ENCODE measurements at places on chromosomes 5 and 9. TPM values are rescaled to one million over a fixed set of nuclear protein-coding genes. Genes with fewer than 3 reads are reported as not detected.

DNA sequence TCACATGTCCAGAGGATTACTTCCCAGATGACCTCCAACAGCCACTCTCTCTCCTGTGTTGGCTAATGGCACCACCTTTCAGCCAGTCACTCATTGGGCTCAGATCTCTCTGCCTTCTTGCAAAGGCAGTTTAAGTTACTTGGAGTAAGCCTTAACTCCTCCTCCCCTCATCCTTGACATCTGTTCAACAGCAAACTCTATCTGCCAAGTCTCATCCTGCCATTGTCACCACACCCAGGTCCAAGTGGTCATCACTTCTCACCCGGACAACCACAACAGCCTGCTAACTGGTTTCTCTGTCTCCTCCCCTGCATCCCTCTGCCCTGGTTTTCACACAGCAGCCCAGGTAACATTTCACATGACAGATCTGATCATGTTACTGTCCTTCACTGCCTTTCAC is 58.5 kb downstream of the DCP2 start:
- no peaks in the 10 kb centered on the region for H3K36me3 ChIP-seq
- no peak overlapping the region for H3K27ac ChIP-seq
- DNase-seq, result no peak
- no peak overlapping the region for H3K4me3 ChIP-seq

DNA sequence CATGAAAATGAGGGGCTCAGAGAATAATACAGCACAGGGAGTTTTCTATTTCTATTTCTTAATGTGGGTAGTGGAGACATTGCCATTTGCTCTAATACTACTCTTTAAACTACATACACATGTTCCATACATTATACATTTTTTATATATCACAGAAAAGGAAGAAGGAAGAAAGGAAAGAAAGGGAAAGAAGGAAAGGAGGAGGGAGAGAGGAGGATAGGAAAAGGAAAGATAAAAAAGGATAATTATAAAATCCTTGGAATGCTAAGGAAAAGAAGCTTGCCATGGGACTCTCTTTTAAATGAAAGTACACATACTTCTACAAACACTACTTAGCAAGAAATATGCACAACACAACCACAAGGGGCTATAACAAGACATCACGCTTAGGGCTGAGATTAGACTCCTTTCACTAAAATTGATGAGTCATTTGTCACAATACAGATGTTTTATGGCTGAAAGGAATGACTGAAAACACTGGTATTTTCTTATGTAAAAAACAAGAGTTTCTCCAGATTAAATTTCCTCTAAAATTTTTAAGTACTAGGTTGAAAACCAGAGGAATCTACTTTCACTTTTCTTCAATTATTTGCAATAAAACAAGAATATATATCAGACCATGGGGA is 219.8 kb downstream of the ARL15 start:
- no peak overlapping the region for H3K4me3 ChIP-seq
- no peaks in the 10 kb centered on the region for H3K36me3 ChIP-seq
- no peak overlapping the region for H3K27ac ChIP-seq
- DNase-seq, result no peak

- no peak overlapping the region for H3K27ac ChIP-seq
- no peak overlapping the region for H3K4me3 ChIP-seq
- H3K36me3 ChIP-seq, result no peaks in the 10 kb centered on the region
- DNase-seq, result peak; percentile 22
Observed at GRCh38 chr9:138074516-138074915, 196.9 kb downstream of the CACNA1B start.

DNA sequence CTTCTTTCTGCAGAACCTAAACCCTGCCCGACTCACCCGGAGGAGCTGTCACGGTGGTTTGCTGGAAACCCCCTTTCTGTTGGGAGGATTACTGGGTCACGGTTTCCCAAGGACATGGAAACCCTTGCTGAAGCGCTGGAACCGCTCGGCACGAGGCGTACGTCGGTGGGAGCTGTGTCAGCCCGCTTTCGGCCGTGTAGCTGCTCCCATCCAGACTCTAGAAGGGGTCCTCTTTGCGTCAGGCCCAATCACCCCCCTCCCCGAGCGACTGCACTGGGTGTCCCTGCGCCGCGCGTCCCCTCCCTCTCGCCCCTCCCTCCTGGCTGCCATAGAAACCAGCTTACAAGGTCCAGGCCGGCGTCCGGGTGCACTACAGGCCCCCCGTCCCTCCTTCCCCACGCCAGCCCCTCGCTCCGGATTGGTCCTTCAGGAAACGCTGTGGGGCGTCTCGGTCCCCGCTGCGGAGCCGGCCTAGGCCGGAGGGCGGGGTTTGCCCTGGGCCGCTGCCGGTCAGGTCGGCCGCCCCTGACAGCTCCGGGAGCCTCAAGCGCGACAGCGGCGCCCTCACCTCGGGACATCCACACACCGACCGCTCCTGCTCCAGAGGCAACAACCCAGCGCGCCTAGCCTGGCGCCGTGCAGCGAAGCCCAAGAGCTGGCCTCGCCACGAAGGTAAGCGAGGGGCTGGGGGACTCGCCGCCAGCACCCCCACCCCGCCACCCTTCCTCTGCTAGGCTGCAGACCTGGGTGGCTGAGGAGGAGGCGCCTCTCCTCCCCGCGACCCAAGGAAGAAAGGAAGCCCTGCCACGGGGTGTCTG is at the start of gene NIM1K:
NIM1K (plus strand) TSS at position 486 of the 818 bp plus-strand sequence. CDS start 53,551 bp downstream, outside the sequence.
- H3K27me3 ChIP-seq, result no peaks in the 10 kb centered on the region
- H3K36me3 ChIP-seq, result no peaks in the 10 kb centered on the region
- no peak within 1 kb of the TSS for H3K27ac ChIP-seq
- peak within 1 kb of the TSS; percentile 61 for H3K4me3 ChIP-seq
- peak; percentile 58 for DNase-seq
- H3K4me1 ChIP-seq, result peaks cover 5% of the 10 kb centered on the region

- no peaks in the 10 kb centered on the region for H3K27me3 ChIP-seq
- no peak for DNase-seq
- H3K27ac ChIP-seq, result no peak overlapping the region
- H3K4me1 ChIP-seq, result no peaks in the 10 kb centered on the region
- H3K4me3 ChIP-seq, result no peak overlapping the region
Observed at GRCh38 chr9:95623640-95624039, 106.9 kb upstream of the PTCH1 start.

Gene CDC42SE2
- total RNA-seq, result 74.5 TPM

Gene DRD1
- total RNA-seq, result not detected

GRCh38 chr5:159133041-159133741 is 33.5 kb upstream of the EBF1 start:
- no peaks in the 10 kb centered on the region for H3K27me3 ChIP-seq
- no peak for DNase-seq
- H3K4me3 ChIP-seq, result no peak overlapping the region
- no peaks in the 10 kb centered on the region for H3K4me1 ChIP-seq
- peak overlapping the region; percentile 0 for H3K27ac ChIP-seq

- DNase-seq, result no peak
- H3K4me3 ChIP-seq, result no peak overlapping the region
- H3K27me3 ChIP-seq, result no peaks in the 10 kb centered on the region
- no peaks in the 10 kb centered on the region for H3K4me1 ChIP-seq
Observed at GRCh38 chr9:20083390-20083789, 294.6 kb upstream of the SLC24A2 start.

DNA sequence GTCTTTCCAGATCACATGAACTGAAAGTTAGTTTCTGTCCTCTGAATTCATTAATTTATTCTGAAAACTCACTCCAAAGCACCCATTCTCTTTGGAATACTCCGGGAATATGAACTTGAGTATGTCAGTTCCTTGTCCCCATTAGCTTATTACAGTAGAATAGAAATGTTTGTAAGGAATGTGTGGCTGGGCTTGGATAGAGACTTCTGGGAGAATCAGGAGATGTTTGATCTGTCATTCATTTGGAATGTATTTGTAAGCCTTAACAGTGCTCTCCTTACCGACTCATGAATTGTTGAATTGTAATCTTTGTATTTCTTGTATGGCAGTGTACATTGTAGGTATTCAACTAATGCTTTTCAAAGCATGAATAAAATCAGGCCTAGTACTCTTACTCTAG is 548.4 kb downstream of the LRRC70 start:
- H3K27ac ChIP-seq, result no peak overlapping the region
- no peaks in the 10 kb centered on the region for H3K36me3 ChIP-seq
- no peaks in the 10 kb centered on the region for H3K4me1 ChIP-seq
- H3K4me3 ChIP-seq, result no peak overlapping the region
- no peak for DNase-seq
- no peaks in the 10 kb centered on the region for H3K27me3 ChIP-seq

- H3K27me3 ChIP-seq, result no peaks in the 10 kb centered on the region
- peaks cover 21% of the 10 kb centered on the region for H3K4me1 ChIP-seq
- H3K27ac ChIP-seq, result peak overlapping the region; percentile 97
- peak; percentile 88 for DNase-seq
- H3K36me3 ChIP-seq, result no peaks in the 10 kb centered on the region
- H3K4me3 ChIP-seq, result peak overlapping the region; percentile 90
Observed at GRCh38 chr9:83708515-83709158, 879 bp upstream of the UBQLN1 start.

- no peak overlapping the region for H3K4me3 ChIP-seq
- no peak for DNase-seq
- H3K36me3 ChIP-seq, result no peaks in the 10 kb centered on the region
- peak overlapping the region; percentile 53 for H3K27ac ChIP-seq
Observed at GRCh38 chr5:68285075-68285840, 69.7 kb downstream of the PIK3R1 start.

Gene MRPL41
- total RNA-seq, result 55.3 TPM

- H3K27me3 ChIP-seq, result no peaks in the 10 kb centered on the region
- H3K4me3 ChIP-seq, result no peak overlapping the region
- no peaks in the 10 kb centered on the region for H3K4me1 ChIP-seq
- no peak for DNase-seq
- no peak overlapping the region for H3K27ac ChIP-seq
Observed at GRCh38 chr9:108815156-108815555, 40.6 kb downstream of the ACTL7B start.

DNA sequence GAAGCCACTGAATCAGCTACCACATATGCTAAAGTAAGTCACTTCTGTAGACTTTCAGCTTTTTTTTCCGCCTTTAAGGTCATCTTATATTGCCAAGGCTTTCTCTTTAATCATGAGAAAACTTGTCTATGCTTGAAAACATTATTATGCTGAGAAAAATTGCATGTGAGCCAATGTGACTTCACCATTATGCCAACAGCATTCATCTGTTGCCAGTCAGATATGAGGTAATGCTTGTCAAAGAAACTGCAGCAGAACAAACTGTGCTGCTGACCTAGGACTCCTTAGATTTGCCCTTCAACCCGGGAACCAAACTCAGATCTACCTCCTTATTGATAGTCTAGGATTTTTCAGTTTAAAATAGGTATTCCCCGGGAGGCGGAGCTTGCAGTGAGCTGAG is 34.3 kb downstream of the SLC44A1 start:
- no peak overlapping the region for H3K27ac ChIP-seq
- no peak overlapping the region for H3K4me3 ChIP-seq
- no peak for DNase-seq
- peaks cover 6% of the 10 kb centered on the region for H3K4me1 ChIP-seq
- no peaks in the 10 kb centered on the region for H3K36me3 ChIP-seq
- H3K27me3 ChIP-seq, result no peaks in the 10 kb centered on the region

- peak overlapping the region; percentile 40 for H3K27ac ChIP-seq
- no peaks in the 10 kb centered on the region for H3K36me3 ChIP-seq
- no peaks in the 10 kb centered on the region for H3K27me3 ChIP-seq
- no peak for DNase-seq
- no peak overlapping the region for H3K4me3 ChIP-seq
Observed at GRCh38 chr5:126519637-126520592, 75.1 kb downstream of the ALDH7A1 start.

DNA sequence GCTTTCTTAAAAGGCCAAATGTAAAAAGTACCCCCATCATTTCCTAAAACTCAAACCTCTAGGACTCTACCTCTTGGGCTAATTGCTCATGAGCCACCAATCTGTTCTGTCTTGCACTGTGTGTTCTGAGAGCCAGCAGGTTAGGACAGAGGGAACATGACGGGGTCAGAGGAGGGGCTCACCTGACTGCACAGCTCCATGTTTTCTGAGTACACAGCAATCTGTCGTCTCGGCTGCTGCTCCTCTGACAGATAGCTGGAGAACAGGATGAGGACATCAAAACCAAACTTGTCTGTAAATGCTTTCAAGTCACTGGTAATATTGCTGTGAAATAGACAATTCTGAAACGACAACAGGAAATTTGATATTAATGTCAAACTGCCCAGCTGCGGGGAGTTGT is 50.9 kb upstream of the PCA3 start:
- H3K27ac ChIP-seq, result no peak overlapping the region
- H3K27me3 ChIP-seq, result no peaks in the 10 kb centered on the region
- no peak for DNase-seq

Gene ANKDD1B
- not detected for total RNA-seq

DNA sequence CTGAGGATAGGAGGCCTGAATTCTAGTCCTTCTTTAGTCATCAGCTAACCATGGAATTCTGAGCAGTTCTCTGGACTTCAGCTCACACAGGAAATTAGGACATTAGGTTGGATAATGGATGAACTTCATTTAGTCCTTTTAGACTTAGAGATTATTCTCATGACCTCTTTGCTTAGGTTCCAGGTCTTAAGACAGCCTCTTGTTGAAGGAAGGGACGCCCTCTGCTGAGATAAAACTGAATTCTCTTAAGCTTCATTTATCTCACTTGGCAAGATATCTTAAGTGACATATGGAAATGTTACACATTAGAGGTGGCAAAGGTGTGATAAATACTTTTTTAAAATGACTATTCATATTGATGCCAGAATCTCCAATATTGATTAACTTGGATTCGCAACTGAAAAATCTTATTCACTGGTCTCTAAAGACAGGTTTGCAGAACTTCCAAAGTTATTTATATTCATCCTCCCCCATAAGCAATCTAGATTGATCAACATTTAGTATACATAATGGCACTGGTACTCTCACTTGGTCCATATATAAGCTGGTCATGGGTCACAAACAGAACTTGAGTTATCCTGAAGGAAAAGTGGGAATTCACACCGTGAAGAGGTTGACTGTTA is 16.9 kb upstream of the ZNF366 start:
- no peaks in the 10 kb centered on the region for H3K4me1 ChIP-seq
- no peak for DNase-seq
- no peaks in the 10 kb centered on the region for H3K27me3 ChIP-seq
- H3K4me3 ChIP-seq, result no peak overlapping the region
- H3K36me3 ChIP-seq, result no peaks in the 10 kb centered on the region

Gene RCL1
- 20.5 TPM for total RNA-seq

GRCh38 chr5:1294835-1295649 is at the start of gene TERT:
TERT (minus strand) TSS chr5:1295068; CDS start chr5:1294989, 79 bp downstream.
- DNase-seq, result peak; percentile 69
- no peak within 1 kb of the TSS for H3K27ac ChIP-seq
- H3K4me3 ChIP-seq, result no peak within 1 kb of the TSS
- no peaks in the 10 kb centered on the region for H3K36me3 ChIP-seq
- no peaks in the 10 kb centered on the region for H3K4me1 ChIP-seq
- peaks cover 6% of the 10 kb centered on the region for H3K27me3 ChIP-seq

GRCh38 chr5:122586351-122586750 is 188.5 kb upstream of the SNX2 start:
- no peaks in the 10 kb centered on the region for H3K4me1 ChIP-seq
- H3K27ac ChIP-seq, result no peak overlapping the region
- no peaks in the 10 kb centered on the region for H3K36me3 ChIP-seq
- H3K4me3 ChIP-seq, result no peak overlapping the region
- DNase-seq, result no peak
- no peaks in the 10 kb centered on the region for H3K27me3 ChIP-seq

All from Peyer's patch (tissue), 4 donors.